ENCODE measurements at places on chromosomes 7 and 10.

GRCh38 chr7:38306914-38307313 lies 33.5 kb upstream of the TARP start:
- DNase-seq, result no peak

- DNase-seq, result no peak
These were observed 3.9 kb downstream of the ADAM12 start for GRCh38 chr10:126384269-126384873.

DNA sequence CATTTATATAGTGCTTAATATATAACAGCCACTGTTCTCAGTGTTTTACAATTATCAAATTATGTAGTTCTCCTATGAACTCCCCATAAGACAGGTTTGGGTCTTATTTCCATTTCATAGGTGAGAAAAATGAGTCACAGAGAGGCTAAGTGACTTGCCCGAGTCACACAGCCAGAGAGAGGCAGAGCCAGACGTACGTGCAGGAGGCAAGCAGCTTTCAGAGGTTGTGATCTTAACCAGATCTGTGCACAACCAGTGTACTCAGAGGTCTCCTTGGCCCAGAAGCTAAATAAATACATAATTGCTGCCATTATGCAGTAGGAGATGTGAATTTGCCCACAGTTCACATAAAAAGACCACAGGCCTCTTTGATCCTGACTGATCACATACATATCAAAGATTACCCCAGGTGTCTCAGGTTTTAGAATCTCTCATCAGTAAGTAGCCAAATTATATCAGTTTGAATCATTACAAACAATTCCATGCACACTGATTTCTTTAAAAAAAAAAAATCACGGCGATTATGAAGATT lies 304.7 kb upstream of the AOAH start:
- DNase-seq, result no peak

DNA sequence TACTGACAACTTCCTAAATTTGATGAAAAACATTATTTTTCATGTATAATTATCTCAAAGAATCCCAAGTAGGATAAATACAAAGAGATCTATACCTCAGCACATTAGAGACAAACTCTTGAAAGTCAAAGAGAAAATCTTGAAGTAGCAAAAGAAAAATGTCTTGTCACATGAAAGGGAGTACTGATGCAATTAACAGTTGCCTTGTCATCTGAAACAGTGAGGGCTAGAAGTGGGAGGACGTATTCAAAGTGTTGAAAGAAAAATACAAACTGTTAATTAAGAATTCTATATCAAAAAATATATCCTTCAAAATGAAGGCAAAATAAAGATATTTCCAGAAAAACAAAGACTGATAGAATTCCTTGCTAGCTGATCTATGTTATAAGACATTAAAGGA lies 35.5 kb upstream of the ARHGAP22 start:
- DNase-seq, result no peak

- no peak for DNase-seq
These were observed 385.0 kb downstream of the NXPH1 start for GRCh38 chr7:8818406-8818805.

- DNase-seq, result no peak
These were observed 588.8 kb downstream of the INHBA start for GRCh38 chr7:41114131-41114530.

GRCh38 chr10:25405871-25406270 lies 231.1 kb downstream of the GPR158 start:
- no peak for DNase-seq

- DNase-seq, result no peak
These were observed 66.8 kb downstream of the UPF2 start for GRCh38 chr10:11975795-11976194.

DNA sequence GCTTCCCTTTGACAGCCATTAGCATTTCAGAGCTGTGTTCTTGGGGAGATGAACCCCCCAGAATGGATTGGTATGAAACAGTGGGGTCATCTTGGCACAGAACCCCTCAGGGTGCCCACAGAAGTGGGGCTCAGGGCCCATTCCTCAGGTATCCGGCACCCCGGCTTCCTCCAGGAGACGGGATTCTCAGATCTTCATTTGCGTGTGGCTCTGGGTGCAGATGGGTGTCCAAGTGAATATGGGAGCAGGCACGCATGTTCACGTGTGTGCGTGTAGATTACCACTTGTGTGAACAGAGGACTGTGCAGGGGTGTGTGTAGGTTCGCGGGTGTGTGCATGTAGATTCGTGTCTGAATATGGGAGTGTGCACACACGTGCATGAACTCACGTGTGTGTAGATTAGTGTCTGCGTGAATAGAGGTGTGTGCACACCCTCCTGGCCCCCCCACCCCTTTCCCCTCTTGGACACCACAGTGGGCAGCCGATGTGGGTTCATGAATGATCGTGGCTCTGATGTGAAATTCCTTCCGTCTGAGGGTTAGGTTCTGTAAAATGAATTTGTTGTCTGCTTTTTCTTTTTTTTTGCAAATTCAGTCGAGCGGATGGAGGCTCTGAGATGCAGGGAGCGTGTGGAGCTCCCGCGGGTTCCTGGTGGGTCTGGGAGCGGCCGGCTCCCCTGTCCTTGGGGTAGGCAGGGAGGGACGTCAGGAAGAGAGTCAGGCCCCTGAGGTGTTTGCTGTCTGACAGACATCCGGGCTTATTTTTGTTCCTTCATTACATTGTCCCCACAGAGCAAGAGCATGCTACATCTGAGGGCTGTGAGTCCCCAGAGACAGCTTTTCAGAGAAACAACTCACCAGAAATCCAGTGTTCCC lies 7.4 kb downstream of the ELFN1 start:
- DNase-seq, result no peak

DNA sequence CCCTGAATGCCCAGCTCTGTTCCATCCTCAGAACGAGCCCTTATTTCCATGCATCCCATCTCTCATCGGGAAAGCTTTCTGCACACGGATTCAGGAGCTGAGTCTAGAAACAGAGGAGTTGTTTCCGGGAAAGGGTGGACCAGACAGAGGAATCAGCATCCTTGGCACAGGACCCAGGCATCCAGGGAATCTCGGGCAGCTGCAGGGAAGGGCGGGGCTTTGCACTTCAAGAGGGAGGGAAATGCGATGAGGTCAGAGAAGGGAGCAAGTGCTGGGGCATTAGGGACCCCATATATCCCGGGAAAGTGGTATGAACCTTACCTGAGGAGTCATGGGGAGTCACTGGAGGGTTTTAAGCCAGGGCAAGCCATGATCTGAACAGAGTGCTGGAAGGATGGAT lies 68.5 kb downstream of the NPTX2 start:
- DNase-seq, result no peak

- no peak for DNase-seq
These were observed 54.8 kb upstream of the FGL2 start for GRCh38 chr7:77254429-77254828.

Data from ELF-1 (cell line).